ENCODE measurements at places on chromosomes 16 and 17.

DNA sequence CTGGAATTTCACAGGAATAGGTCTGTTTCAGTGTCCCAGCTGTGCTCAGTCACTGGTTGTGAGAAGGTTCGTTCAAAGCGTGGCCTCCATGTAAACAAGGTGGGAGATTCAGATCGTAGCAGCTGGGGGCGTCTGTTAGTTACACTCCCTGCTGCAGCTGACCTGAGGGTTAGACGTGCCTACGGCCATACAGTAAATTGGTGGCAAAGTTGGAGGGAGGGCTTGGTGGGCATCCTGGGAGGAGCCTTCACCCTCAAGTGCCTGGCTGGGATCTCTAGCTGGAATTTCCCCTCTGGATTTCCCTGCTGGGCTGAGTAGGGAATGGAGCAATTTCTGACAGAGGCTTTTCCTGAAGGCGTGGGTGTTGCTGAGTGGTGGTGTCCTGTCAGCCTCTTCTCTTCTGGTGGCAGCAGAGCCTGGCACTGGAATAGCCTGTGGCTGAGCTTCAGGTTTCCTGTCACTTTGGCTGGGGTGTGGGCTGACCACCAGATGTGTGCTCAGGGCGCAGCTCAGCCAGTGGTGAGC lies 6.4 kb downstream of the FCSK start:
- peak; percentile 54 for DNase-seq

GRCh38 chr16:47928008-47928407 lies 227.8 kb downstream of the ABCC12 start:
- DNase-seq: no peak

DNA sequence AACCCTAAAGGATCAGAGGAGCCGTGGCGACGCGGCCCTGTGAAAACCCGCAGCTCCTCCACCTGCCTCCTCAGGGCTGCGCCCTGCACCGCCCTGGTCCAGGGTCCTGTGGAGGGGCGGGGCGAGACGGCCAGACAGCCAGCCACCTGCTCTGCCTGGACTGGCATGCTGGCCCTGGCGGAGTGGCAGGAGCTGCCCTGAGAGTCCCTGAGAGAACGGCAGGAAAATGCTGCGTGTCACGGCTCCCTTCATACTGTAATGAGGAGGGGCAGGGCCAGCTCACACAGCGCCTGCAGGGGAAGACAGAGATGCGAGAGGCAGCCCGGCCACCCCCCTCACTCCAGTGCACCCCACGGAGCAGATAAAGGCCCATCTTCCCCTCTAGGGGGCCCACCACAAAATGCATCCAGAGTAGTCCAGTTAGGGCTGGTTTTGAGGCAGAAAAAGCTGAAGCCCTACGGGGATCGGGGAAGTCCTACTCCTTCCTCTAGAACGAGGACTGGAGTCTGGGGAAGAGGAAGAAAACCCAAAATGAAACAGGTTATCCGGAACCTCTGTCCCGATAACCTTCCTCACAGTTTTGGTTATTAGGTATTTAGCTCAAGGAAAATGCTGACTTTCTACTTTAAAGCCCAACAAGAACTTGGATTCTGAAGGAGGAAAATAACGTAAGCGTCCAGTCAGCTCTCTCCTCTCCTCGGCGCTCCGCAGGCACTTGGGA lies 97.6 kb upstream of the DNAH17 start:
- peak; percentile 52 for DNase-seq

- peak; percentile 57 for DNase-seq
These were observed 12.5 kb downstream of the GPRC5C start for GRCh38 chr17:74444406-74444805.

GRCh38 chr17:10807704-10808128 lies 3.8 kb upstream of the TMEM238L start:
- no peak for DNase-seq

GRCh38 chr16:77961814-77962213 lies 60.5 kb upstream of the CLEC3A start:
- no peak for DNase-seq

DNA sequence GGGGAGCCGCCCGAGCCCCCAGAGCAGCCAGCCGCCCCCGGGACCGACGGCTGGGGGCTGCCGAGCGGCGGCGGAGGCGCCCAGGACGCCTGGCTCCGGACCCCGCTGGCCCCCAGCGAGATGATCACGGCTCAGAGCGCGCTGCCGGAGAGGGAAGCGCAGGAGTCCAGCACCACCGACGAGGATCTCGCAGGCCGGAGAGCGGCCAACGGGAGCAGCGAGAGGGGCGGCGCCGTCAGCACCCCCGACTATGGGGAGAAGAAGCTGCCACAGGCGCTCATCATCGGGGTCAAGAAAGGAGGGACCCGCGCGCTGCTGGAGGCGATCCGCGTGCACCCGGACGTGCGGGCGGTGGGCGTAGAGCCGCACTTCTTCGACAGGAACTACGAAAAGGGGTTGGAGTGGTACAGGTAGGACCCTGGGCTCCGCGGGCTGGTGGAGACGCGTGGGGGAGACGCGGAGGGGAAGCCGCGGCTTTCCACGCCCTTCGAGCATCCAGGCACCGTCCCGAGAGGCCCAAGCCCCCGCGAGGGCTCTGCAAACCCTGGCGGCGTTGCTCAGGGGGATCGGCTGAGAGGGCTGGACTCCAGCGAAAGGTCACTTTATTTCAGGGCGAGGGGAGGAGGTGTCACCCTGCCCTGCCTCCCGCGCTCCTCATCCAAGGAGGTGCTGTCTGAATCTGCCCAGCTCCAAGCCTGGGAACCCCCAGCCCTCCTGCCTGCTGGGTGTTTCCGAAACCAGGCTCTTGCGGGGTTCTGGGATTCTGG lies 1.2 kb downstream of the HS3ST4 start:
- DNase-seq: peak; percentile 69

DNA sequence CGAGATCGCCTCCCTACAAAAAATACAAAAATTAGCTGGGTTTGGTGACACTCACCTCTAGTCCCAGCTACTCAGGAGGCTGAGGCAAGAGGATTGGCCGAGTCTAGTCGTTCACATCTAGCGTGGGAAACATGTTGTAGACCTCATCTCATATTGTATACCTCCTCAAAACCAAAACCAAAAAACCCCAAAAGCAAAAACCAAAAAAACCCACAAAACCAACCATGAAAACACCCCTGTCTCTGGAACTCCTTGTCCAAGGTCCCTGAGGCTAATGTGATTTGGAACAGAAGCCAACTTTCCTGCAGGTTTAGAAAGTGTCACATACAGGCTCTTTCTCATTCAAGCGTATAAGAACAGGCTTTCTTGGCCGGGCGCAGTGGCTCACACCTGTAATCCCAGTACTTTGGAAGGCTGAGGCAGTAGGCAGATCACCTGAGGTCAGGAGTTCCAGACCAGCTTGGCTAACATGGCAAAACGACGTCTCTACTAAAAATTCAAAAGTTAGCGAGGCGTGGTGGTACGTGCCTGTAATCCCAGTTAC lies 29.0 kb downstream of the RAB11FIP3 start:
- DNase-seq: no peak

DNA sequence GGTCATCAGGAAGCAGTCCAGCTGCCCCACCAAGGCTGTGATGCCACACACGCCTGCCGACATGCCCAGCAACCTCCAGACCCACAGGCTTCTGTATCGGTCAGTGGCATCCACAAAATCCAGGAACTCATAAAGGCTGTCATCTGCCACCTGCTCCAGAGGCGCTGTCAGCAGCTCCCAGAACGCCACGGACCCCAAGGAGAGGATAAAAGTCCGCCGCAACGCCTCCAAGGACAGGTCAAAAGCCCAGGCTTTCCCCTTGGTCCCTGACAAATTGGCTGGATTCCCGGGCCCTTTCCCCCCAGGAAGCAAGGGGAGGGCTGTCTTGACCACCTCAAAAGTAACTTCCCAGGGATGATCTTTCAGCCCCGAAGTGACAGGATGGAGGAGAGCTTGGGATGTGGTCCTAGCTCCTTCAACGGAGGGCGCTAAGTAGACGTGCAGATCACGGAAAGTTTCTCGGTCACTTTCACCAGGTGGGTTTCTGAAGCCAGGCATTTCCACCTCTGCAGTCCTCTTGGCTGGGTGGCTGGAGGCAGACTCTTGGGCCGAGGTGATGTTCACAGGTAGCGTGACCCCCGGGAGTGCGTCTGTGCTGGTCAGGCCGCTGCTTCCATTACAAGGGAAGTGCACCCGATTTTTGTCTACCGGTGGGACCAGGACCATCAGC lies 854 bp downstream of the MFSD6L start:
- no peak for DNase-seq

DNA sequence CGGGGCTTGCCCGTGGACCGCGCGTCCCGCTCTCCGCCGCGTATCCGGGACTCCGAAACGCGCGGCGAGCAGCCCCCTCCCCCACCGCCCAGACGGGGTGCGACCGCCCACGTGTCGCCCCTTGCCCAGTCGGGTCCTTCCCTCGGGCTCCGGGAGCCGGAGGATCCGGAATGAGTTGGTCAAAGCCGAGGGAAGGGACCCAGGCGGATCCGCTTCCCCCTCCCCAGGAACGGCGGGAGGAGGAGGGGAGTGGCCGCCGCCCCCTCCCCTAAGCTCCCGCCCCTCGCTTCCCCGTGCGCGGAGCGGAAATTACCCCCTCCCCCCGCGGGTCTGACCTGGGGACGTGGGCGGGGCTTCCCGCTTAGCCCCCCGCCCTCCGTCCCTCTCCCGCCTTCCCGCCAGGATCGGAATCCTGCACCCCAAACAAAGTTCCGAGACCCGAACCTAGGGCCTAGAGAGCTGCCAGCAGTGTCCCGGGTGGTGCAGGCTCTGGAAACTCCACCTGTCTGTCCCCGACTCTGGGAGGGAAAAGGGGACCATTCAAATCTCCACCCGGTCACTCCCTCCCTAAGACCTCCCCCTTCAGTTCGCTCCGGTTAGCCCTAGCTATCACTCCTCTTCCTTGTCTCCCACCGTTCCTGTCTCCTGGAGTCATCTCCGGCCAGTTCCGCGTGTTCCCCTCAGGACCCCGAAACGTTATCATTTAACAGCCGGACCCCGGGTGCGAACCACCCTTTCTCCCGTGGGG lies 1.0 kb upstream of the IGF2BP1 start:
- peak; percentile 98 for DNase-seq

- no peak for DNase-seq
These were observed 359.1 kb upstream of the XYLT1 start for GRCh38 chr16:17829811-17830210.

DNA sequence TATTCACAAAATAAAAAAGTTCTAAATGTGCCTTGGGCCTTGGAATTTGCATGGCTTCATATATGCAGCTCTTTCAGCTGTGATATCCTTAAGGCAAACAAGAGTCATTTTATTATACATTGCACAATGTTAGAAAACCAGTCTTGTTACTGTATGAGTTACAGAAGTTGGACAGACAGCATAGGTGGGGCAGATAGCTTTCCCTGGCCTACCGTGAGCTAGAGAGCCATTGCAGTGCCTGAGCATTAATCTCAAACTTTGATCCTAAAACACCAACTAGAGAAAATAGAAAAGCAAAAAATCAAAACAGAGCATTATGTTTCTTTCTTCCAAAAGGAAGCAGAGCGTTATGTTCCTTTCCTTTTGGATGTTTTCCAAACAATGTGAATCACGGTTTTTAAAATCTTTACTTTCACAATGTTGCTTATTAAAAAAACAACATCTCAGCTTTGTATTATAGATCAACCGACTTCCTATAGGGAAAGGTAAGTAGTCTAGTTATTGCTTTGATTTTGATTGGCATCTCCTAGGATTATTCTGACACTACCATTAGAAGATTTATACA lies 32.2 kb downstream of the ARHGAP44 start:
- no peak for DNase-seq

Data from islet precursor cell (in vitro differentiated cells).